Activated T-cell treated with anti-CD3 and anti-CD28 coated beads for 24 hours (primary cell): ENCODE measurements at places on chromosomes 6 and 20.

- DNase-seq = no peak
Measured at GRCh38 chr6:83948851-83949250, 84.7 kb upstream of the MRAP2 start.

- DNase-seq = no peak
Measured at GRCh38 chr6:95501032-95501904, 76.1 kb upstream of the MANEA start.

GRCh38 chr6:37204014-37204751 is 34.2 kb downstream of the PIM1 start:
- DNase-seq = no peak

DNA sequence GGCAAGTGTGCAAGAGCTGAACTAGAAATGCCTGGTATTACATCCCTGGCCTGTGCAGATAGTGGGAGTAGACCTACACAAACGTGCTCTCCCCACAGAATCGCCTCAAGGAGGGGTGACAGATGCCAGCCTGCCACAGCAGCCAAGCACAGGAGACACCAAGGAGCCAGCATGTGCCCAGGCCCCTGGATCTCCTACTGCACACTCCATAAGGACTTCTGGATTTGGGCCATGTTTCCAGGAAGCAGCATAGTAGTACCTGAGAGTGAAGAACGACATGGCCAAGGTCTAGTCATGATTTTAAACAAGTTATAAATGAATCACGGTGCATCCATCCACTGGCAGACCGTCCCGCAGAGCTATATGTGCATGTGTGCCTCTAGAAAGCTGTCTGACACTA is 232.2 kb downstream of the SYNDIG1 start:
- DNase-seq = no peak

DNA sequence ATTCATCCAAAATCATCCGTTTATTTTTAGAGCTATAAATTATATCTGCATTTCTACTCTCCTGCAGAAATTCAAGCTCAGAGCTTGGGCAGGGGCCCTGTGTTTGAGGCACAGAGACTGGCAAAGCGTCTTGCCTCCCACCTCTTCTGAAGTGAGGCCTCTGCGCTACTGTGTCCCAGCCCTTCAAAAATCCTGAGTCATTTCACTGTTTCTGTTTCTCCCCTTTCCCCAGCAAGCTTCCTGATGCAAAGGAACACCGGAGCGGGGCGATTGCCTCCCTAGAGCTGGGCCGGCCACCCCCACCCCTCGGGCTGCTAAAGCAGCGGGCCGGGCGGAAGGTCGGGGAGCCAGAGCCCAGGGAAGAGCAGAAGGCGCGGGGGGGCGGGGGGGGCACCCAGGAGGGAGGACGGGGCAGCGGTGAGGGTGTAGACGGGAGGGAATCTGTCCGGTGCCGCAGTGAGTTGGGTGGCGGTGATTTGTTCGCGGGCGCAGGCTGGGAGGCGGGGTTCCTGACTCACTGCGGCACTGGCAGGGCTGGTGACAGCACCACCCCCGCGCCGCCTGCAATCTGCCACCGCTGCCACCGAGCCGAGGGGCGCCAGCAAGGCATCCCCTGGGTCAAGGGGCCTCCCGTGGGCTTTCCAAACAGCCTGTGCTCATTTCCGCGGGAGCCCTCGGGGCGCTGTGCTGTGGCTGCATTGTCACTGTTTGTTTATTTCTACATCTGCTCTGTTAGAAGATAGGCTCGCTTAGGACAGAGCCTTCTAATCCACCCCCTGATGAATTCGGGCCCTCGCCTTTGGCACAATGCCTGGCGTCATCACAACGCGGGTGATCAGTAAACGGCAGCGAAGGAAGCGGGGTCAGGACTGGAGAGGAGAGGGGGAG is 46.5 kb upstream of the SNAP25 start:
- peak; percentile 6 for DNase-seq

DNA sequence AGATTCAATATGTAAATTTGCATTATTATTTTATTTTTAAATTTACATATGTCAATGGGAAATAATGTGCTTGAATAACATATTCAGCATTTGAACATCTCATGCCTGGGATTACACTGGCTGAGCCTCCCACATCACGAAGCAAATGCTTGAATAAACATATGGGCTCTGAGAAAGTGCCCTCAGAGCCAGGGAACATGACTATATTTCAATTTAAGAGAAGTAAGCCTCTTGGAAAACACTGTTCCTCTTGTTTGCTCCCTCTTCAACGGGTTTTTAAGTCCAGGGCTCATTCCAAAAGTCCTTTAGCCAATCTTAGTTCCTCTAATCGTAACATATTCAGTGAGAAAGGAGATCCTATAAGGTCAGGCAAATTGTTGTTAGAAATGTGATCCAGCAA is 122.0 kb downstream of the GMPR start:
- no peak for DNase-seq

DNA sequence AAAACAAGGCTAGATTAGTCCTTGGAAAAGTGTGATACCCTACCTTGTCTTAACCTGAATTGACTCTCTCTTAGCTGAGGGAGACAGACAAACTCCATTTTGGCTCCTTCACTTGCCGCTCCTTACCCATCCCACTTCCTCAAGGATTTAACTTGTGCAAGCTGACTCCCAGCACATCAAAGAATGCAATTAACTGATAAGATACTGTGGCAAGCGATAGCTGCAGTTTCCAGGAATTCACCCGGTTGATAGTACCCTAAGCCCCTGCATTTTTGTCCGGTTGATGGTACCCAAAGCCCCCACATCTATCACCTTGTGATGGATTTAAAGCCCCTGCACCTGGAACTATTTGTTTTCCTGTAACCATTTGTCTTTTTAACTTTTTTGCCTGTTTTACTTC is 1.9 kb upstream of the SERINC3 start:
- DNase-seq = no peak

- no peak for DNase-seq
Measured at GRCh38 chr6:111810294-111811131, 62.7 kb downstream of the FYN start.

- no peak for DNase-seq
Measured at GRCh38 chr6:73791336-73791735, 95.3 kb downstream of the CD109 start.

DNA sequence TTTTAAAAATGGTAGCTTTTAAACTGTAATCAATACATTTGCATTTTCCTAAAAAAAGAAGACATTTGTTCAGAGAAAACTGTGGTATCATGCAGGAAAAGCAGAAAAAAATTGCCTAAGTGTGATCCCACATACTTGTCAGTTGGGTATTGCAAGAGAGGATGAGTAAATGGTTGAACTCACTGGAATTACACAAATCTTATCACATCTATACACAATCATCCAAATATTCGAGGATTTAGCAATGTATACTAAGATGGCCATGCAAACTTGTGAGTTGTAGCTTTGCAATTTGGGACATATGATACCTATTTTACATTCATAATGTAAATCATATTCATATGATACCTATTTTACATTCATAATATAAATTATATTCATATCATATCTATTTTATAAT is 58.2 kb upstream of the GJE1 start:
- DNase-seq = no peak

DNA sequence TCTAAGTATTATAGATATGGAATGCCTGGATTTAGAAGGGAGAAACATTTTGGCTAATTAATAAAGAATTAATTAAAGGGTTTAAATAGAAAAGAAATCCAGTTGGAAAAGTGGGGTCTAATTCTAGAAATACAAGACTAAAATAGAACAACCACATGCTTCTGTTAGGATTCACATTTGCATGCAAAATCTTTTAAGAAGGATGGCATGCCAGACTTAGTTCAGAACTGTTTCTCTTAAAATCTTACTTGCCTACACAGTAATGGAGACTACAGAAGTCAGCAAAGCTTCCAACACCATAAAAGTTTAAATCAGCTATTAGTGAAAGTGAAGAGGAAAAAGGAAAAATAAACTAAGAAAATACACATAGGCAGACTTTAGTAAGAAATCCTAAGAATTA is 32.7 kb upstream of the KATNA1 start:
- no peak for DNase-seq

DNA sequence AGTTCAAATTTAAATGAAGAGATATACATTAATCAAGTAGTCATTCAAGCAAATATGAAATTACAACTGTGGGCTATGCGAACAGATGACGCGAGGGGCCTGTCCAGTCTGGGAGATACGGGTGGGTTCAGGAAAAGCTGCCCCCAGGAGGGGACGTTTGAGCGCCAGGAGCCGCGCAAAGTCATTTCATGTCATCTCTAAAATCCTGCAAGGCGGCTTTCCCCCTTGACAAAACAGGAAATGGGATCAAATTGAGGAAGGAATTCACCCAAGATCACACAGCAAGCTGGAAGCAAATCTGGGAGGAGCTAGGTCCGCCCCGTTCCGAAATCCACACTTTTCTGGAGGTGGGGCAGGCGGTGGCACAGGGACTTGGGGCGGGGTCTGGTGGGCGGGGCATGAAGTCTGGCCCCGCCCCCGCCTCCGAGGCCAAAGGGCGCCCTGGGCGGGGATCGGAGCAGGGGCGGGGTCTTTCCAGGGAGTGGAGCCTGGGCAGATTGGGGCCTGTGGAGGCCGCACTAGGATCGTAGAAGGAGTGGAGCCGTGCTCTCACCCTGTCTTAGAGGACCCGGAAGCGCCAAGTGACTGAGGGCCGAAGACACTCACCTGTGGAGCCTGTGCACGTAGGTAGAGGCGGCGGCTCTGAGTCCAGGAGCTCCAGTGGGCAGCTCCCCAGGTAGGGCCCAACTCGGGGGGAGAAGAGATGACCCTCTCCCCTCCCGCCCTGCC is at the start of gene LPIN3:
Gene LPIN3 (plus strand): TSS at position 495 of the 729 bp plus-strand sequence. CDS start 4,983 bp downstream, outside the sequence.
- peak; percentile 16 for DNase-seq

- DNase-seq = no peak
Measured at GRCh38 chr6:44131892-44132291, 4.5 kb downstream of the TMEM63B start.

- no peak for DNase-seq
Measured at GRCh38 chr6:151352410-151353396, 38.7 kb downstream of the ZBTB2 start.

GRCh38 chr20:61434341-61434781 is 182.3 kb downstream of the CDH4 start:
- DNase-seq = no peak

- no peak for DNase-seq
Measured at GRCh38 chr6:89267918-89268317, 47.2 kb downstream of the GABRR2 start.

DNA sequence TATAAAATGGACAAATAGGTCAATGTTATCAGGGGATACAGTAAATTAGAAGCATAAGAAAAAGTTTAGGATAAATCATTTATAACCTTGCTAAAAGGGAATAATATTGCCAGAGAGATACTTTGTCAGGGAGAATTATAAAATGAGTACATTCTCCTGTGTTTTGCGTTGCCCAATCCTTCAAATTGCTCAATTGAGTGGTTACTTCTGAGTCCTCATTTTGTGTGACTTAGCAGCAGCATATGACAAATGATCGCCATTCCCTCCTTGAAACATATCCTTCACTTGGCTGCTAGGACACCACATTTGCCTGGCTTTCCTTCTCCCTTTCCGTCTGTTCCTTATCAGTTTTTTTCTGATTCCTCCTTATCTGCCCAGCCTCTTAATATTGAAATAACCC is 106.7 kb upstream of the FLRT3 start:
- no peak for DNase-seq

GRCh38 chr6:140155451-140156126 is 781.1 kb upstream of the CITED2 start:
- DNase-seq = no peak

DNA sequence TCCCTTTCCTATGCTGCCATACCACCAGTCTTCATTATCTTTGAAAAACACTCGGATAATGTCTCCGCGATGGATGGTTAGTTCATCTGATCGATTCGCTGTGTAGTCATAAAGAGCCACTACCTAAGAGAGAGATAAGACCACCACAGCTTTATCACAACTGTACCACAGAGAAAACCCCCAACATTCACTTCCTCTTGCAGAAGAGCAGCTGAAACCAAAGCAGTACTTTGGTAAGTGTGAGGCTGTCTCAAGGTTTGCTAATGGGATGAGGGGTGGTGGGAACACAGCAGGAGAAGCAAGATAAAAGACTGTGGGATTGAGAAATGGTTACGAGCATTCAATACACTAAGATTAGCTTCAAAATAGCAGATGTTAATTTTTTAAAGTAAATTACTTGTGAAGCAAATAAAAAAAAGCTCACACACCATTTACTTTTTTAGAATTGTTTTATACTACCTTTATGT is 142.1 kb downstream of the MYB start:
- no peak for DNase-seq

DNA sequence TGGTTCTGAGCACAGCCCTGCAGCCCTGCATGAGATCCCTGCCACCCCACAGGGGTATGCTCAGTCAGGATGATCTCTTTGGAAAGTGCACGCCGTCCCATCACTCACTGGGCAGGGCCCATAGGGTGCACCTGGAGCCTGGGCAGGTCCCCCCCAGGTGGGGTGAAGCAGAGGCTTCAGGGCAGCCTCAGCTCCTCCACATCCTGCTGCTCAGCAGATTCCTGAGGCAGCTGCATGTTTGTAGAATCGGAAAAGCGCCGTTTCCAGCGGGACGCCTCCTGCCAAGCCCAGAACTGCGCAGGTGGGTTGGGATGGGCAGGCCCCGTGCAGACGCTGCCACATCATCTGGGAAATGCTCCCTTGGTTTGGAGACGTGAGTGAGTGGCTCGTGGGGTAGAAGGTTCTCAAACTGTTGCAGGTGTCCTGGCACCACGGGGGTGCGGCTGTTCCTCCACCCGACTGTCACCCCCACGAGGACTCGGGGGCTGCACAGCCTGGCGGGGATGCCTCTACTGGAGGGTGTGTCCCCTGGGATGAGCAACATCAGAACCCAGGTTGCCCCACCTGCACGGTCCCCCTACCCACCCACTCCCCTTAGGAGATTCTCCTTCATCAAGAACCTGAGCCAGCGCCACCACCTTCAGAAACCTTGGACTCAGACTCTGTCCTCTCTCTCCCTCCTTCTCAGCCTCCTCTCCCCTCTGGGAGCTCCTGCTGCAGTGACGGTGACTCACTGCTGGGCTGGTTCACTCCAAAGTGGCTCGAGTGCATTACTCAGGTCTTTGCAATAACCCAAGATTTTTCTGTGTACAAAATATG is 334.1 kb downstream of the TAF4 start:
- no peak for DNase-seq

GRCh38 chr6:157200117-157200516 is 123.2 kb downstream of the TMEM242 start:
- no peak for DNase-seq
